ENCODE measurements at places on chromosomes 5 and 9.

DNA sequence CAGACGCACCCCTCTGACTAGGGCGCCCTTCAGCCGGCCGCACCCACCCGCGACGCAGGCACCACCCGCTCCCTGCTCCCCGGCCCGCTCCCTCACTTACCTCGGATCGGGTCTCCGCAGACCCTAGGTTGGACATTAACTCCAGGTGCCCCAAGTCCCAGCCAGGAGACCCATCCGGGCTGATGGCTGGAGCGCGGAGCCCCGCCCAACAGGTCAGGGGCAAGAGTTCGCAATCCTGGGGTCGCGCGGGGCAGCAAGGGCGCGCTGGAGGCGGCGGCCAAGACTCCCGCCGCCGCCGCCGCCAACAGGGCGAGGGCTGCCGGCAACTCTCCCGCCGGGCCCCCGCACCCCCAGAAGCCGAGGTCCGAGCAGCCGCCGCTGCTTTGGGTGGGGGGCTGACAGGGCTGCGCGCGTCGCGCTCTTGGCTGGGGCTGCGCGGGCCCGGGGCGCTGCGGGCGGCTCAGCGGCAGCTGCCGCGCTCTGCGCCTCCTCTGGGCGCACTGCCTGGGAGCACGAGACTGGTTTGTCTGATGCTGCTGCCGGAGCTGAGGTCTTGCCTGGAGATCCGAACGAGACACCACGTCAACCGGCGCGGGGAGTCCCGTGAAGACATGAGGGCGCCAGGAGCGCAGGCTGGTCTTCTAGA, at the start of gene GDNF:
Gene GDNF, minus strand, starts transcription at position 635 of the 646 bp plus-strand sequence. CDS start 5,245 bp downstream, outside the sequence.
- no peak for DNase-seq

DNA sequence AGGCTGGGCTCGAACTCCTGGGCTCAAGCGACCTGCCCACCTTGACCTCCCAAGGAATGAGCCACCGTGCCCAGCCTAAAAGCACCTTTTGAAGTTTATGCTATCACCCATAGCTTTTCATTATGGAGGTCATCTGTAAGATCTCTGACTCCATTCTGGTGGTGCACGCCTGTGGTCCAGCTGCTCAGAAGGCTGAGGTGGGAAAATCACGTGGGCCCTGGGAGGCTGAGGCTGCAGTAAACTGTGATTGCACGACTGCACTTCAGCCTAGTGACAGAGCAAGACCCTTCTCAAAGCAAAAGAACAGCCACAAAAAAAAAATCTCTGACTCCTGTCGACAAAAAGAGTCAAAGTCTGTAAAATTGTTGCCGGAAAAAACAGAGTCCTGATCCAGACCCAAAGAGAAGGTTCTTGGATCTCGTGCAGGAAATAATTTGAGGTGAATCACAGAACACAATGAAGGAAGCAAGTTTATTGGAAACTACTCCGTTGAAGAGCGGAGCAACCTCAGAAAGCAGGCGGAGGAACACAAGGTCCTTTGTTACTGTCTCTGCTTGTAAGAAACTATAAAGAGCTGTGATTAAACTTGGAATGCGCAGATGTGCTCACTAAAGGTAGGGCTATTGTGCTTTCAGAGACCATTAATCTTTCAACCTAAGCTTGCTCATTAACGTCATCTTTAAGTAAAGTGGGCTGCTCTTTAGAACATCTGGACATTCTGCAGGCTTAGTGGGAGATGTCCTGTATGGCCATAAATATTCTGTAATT, 2.0 kb upstream of the HAUS6 start:
- no peak for DNase-seq

DNA sequence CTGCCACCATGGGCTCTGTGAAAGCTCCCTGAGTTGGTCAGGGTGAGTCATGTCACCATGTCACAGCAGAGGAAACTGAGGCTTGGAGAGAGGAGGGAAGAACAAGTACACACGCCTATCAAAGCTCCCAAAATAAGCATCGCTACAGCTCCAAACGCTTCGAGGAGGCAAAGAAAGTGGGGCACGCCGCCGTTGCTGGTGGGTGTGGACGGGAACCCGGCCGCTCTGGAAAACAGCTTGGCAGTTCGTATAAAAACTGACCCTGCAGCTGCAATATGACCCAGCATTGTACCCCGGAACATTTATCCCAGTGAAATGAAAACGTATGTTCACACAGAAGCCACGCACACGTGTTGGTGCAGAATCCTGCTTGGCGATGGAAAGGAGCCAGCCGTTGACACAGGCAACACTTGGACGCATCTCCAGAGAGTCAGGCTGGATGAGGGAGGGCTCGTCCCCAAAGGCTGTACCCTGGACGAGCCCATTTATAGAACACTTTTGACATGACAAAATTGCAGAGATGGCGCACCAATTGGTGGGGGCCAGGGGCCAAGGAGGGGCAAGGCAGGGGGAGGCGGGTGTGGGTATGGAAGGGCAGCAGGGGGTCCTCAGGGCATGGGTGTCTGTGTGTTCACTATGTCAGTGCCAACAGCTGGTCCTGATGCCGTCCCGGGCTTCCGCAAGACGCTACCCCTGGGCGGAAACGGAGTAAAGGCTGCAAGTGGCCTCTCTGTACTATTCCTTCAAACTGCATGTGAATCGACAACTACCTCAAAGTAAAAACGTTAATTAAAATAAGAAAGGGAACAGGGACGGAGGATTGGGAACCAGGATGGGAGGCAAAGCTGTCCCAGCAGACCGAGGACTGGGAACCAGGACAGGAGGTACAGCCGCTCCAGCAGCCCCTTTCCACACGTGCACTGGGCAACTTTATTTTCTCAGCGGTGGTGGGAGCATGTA, 173.0 kb downstream of the OLFM1 start:
- DNase-seq: no peak

DNA sequence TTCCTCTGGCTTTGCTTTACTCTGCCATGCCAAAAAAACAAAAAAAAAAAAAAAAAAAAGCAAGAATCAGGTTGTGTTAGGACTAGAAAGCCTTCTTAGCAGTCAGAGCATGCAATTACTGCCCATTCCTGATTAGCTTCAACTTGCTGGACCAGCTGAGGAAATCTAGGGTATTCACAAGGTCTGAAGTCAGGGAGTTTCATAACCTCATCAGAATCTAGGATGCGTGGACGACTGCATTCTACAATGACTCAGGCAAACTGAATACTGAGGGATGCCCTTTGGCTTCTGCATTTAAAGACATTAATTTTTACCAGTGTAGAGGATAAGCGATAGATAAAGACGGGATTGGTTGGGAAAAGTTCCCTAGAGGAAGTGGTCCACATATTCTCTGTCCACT, 39.2 kb upstream of the SHOC1 start:
- no peak for DNase-seq

DNA sequence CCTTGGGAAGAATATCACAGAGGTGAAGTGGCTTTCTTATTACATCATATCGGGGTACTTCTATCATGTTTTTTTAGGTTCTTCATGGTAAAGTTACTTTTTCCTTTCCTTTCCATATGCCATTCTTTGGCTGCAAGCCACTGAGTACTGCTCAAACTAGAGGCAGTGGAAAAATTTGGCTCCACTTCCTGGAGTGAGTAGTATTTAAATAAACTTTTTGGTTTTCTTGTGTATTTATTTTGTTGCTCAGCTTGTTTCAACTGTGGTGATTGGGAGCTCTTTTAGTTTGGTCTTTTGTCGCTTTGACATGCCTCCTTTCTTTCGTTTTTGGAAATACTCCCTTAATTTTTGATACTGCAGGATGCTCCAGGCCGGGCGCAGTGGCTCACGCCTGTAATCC, 69.8 kb downstream of the WDR70 start:
- no peak for DNase-seq

- DNase-seq: no peak
These were observed 20.9 kb upstream of the RFK start for GRCh38 chr9:76415154-76415553.

- DNase-seq: no peak
These were observed 689.6 kb upstream of the CDH10 start for GRCh38 chr5:25334350-25334749.

DNA sequence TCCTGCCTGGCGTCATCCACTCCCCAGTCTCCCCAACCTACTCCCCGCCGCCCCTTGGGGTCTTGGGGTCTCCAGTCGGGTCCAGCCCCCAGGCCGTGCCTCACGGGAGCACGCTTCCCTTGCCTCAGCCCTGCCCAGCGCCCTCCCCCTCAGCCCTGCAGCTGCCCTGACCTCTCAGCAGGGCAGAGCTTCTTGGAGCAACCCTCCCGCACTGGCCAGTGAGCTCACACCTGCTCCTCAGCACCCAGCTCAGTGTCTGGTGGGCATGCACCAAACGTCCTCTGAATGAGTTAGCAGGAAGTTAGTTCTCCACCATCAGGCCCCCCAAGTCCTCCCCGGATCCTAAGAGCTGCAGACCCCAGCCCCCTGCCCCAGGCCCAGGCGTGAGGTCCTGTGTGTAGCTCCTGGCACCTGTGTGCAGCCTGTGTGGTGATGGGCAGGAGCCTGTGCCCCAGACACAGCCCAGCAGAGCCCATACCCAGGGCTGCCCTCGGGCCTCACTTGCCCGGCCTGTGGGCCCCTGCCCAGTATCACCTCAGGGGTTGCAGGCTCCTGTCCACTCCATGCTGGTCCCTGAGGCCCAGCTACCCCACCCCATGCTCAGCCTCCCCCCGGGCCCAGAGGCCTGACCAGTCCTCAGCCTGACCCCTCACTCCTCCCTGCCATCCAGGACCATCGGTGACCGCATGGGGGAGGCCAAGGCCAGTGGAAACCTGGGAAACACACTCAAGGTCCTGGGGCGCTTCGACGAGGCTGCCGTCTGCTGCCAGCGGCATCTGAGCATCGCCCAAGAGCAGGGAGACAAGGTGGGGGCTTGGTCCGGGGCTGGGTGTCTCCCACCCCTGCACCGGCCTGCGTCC, 8.2 kb downstream of the GPSM1 start:
- DNase-seq: no peak

DNA sequence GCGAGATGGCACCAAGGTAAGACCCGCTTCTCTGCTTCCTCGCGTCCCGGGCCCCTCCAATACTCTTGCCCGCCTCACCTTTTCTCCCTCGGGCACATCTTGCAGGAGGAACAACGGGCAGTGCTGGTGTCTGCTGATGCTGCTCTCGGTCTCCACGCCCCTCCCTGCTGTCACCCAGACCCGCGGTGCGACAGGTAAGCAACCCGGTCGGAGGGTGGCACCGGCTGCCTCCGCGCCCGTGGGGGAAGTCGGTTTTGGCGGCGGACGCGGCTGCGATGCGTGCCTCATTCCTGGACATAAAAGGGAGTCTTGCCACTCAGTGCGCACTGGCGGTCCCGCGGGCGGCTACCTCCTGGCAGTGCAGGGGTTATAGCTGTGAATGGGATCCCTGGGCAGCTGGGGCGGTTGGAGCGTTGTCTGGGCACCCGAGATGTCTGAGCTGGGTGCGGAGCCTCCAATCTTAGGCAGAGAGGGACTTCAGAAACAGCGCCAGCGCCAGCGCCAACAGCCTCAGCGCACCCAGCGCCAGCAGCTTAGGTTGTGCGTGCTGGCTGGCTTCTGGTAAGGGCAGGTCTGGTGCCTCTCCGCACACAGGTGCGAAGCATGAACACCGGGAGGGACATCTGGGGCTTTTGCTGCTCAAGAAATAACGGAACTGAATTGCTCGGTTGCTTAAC, 488 bp downstream of the COL15A1 start:
- no peak for DNase-seq
